ENCODE measurements at places on chromosomes 3 and 15.

- no peaks in the 10 kb centered on the region for H3K36me3 ChIP-seq
- no peak for DNase-seq
- no peak overlapping the region for H3K27ac ChIP-seq
- H3K4me3 ChIP-seq, result no peak overlapping the region
- no peaks in the 10 kb centered on the region for H3K4me1 ChIP-seq
Observed at GRCh38 chr3:167602041-167602440, 51.7 kb downstream of the WDR49 start.

- no peak overlapping the region for H3K27ac ChIP-seq
- H3K4me1 ChIP-seq, result no peaks in the 10 kb centered on the region
- H3K4me3 ChIP-seq, result no peak overlapping the region
- H3K27me3 ChIP-seq, result peaks cover 16% of the 10 kb centered on the region
Observed at GRCh38 chr15:85751291-85752123, 43.2 kb downstream of the KLHL25 start.

GRCh38 chr3:124283652-124284023 lies 291.7 kb upstream of the ROPN1 start:
- no peak overlapping the region for H3K4me3 ChIP-seq
- H3K27me3 ChIP-seq, result peaks cover 14% of the 10 kb centered on the region
- H3K36me3 ChIP-seq, result no peaks in the 10 kb centered on the region
- H3K27ac ChIP-seq, result no peak overlapping the region
- H3K4me1 ChIP-seq, result peaks cover 22% of the 10 kb centered on the region

GRCh38 chr3:132405188-132405587 lies 12.1 kb upstream of the DNAJC13 start:
- H3K4me3 ChIP-seq, result no peak overlapping the region
- peaks cover 7% of the 10 kb centered on the region for H3K27me3 ChIP-seq
- no peak for DNase-seq

DNA sequence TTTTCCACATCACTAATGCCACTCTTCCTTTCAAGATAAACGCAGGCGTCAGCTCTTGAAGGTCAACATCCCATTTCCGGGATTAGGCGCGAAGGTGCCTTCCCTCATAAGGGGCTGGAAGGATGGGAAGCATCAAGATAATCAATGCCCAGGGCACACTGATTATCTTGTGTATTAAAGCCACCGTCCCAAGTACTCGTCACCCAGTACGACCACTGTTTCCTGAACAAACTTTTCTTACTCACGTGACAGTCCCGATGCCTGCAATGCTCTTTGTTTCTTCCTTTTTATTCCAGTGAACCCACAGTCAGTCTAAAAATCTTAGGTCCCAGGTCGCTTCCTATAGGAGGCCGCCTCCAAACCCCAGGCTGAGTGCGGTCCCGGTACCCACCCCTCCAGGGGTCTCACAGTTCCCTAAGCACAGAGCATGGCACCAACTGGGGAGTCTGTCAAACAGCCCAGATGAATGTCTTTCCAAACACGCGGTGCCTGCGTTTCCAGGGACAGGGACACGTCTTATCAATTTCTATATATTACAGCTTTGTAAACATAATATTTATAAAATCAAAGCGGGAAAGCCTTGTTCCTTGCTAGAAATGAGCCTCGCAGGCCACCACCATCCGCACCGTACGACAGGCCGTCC lies 589 bp downstream of the ANAPC13 start:
- peak overlapping the region; percentile 99 for H3K27ac ChIP-seq
- peaks cover 6% of the 10 kb centered on the region for H3K27me3 ChIP-seq
- DNase-seq, result no peak
- H3K4me3 ChIP-seq, result peak overlapping the region; percentile 92

- no peak overlapping the region for H3K4me3 ChIP-seq
- peaks cover 14% of the 10 kb centered on the region for H3K36me3 ChIP-seq
- no peaks in the 10 kb centered on the region for H3K4me1 ChIP-seq
Observed at GRCh38 chr15:75193976-75194375, 7.7 kb upstream of the C15orf39 start.

- H3K27me3 ChIP-seq, result no peaks in the 10 kb centered on the region
- no peak for DNase-seq
- peaks cover 33% of the 10 kb centered on the region for H3K4me1 ChIP-seq
- no peaks in the 10 kb centered on the region for H3K36me3 ChIP-seq
- H3K27ac ChIP-seq, result peak overlapping the region; percentile 66
- peak overlapping the region; percentile 91 for H3K4me3 ChIP-seq
Observed at GRCh38 chr3:190512666-190513065, 1.2 kb upstream of the IL1RAP start.

- no peak for DNase-seq
- no peak overlapping the region for H3K27ac ChIP-seq
- H3K4me1 ChIP-seq, result no peaks in the 10 kb centered on the region
- H3K36me3 ChIP-seq, result no peaks in the 10 kb centered on the region
- H3K4me3 ChIP-seq, result no peak overlapping the region
Observed at GRCh38 chr3:149763565-149764195, 11.4 kb upstream of the COMMD2 start.

GRCh38 chr3:101377796-101378195 lies 57.4 kb upstream of the IMPG2 start:
- H3K36me3 ChIP-seq, result peaks cover 14% of the 10 kb centered on the region
- no peak overlapping the region for H3K4me3 ChIP-seq
- no peak overlapping the region for H3K27ac ChIP-seq

DNA sequence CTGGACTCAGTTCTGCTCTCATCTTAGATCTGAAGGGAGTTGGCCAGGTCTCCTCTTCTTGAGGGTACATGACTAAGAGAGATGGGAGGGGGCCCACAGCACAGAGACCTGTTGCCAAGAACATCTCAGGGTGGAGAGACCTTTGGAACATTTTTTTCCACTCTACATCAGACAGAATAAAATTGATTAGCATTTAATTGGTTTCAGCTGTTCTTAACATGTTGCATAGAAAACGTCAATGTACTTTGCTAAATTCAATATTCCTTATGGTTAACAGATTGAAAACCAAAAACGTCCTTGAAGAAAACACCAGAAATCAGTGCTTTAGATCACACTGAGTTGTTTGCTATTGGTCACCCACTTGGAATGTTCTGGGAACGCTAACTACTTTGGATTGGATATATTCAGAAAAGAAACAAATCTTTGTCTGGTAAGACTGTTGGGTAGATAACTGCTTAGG lies 36.4 kb upstream of the FSTL1 start:
- peak overlapping the region; percentile 66 for H3K27ac ChIP-seq
- peak overlapping the region; percentile 55 for H3K4me3 ChIP-seq
- peaks cover 24% of the 10 kb centered on the region for H3K36me3 ChIP-seq
- DNase-seq, result peak; percentile 66
- H3K27me3 ChIP-seq, result no peaks in the 10 kb centered on the region

DNA sequence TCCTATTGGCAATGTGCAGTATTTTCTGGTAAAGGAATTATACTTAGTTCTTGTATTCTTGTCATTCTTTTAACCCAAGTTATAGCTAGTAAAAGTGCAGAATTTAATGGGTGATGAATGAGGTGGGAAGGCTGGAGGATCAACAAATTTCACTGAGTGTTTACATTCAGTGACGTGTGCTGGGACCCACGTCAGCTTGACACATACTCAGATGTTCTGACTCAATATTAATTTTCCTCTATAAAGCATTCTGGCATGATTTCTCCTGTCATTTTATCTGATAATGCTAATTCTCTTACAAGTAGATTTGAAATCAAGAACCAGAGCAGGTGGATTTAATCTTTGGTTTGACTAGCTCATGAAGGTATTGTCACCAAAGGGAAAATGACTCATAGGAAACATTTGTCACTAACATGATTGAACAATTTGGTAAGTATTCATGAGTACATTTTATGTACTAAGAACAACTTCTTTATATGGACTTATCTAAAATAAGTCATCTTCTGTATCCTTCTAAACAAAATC lies 71.0 kb upstream of the SYNPR start:
- no peak overlapping the region for H3K4me3 ChIP-seq
- no peaks in the 10 kb centered on the region for H3K27me3 ChIP-seq
- no peak overlapping the region for H3K27ac ChIP-seq
- no peaks in the 10 kb centered on the region for H3K4me1 ChIP-seq
- DNase-seq, result no peak
- H3K36me3 ChIP-seq, result no peaks in the 10 kb centered on the region

DNA sequence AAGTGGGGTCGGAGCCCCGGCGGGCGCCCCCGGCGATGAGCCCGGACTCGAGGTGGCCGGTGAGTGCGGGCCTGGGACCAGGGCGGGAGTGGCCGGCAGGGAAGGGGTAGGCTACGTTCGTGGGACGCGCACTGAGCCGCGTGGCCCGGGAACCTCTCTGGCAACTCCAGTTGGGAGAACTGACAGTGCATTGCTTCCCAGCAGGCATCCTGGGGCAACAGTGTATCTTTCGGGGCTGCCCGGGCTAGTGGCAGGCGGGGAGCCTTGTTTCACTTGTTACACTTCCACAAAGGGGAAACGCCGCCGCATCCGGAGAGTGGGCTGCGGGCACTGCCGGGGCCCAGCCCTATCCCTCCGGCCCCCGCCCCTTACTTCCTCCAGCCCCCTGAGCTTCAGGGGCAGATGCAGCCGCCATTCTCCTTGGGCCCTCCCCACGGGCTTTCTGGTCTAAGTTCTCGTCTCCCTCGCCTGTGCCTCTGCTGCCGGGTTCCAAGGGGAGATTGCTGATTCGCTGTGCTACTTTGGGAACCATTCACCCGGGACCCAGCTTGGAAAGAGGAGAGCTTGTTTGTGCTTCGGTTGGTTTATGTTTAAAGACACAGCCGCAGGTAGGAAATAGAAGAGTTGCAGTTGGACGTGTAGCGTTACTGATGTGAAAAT lies 675 bp downstream of the BRPF1 start:
- H3K36me3 ChIP-seq, result peaks cover 9% of the 10 kb centered on the region
- peaks cover 3% of the 10 kb centered on the region for H3K27me3 ChIP-seq
- peak overlapping the region; percentile 84 for H3K27ac ChIP-seq
- H3K4me1 ChIP-seq, result peaks cover 47% of the 10 kb centered on the region
- no peak for DNase-seq

DNA sequence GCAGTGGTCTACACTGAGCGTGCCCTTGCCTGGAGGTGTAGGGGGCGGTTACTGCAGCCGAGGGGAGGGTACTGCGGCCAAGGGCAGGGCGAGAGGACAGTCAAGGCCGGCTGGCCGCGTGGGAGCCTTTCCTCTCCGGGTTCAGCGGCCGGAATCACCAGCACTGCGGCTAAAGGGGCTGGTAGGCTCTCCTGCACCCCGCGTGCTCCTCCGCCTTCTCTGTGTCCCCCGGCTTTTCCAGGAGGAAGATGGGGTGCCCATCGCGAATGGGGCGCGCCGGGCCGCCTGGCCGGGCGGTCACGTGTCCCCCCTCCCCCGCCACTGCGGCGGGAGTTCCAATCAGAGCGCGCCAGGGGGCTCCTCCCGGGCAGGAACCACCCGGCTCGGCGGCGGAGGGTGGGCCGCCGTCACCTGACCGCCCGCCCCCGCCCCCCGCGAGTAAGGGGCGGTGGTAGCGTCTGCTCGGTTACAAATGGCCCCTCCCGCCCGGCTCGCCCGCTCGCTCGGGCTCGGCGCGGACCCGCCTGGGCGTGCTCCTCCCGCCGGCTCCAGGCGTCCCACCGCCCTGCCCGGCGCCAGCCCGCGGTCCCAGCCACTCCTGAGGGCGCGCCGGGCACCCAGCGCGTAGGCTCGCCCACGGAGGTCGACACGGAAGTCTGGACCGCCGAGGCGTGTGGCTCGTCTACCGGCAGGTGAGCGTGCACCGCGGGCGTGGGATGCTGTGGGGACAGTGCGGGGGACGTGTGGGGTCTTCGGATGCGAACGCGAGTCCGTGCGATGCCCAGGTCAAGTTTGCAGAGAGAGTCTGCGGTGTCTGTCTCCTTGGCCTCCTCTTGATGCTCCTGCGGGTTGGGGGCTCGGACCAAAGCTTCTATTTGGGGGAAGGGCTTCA lies 242.6 kb upstream of the TOPAZ1 start:
- H3K27me3 ChIP-seq, result peaks cover 23% of the 10 kb centered on the region
- H3K36me3 ChIP-seq, result peaks cover 9% of the 10 kb centered on the region
- H3K27ac ChIP-seq, result peak overlapping the region; percentile 85
- peak; percentile 58 for DNase-seq

GRCh38 chr15:71337197-71337845 lies 222.1 kb downstream of the THSD4 start:
- no peaks in the 10 kb centered on the region for H3K27me3 ChIP-seq
- no peak for DNase-seq
- H3K27ac ChIP-seq, result no peak overlapping the region
- peaks cover 36% of the 10 kb centered on the region for H3K4me1 ChIP-seq
- H3K4me3 ChIP-seq, result no peak overlapping the region

DNA sequence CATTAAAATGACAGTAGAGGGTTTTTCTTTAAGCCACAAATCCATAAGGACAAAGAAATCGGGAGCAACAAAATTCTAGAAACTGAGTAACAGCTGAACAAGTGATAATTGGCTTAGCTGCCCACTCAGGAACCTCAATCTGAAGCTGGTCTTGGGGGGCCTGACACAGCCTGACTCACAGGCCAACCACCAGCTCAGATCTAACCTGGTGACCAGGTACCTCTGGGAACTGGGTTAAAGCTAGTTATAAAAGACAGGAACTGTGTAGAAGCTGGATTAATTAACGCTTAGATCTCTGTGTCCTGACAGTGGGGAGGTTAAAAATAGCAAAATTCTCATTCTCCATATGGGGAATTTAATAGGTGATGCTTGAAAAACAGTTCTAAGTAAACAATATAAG lies 161.9 kb downstream of the PLCL2 start:
- H3K27me3 ChIP-seq, result no peaks in the 10 kb centered on the region
- no peak overlapping the region for H3K27ac ChIP-seq
